ENCODE measurements at places on chromosomes 1 and 21.

GRCh38 chr1:25140073-25140797 lies 92.1 kb downstream of the SYF2 start:
- no peak for DNase-seq

GRCh38 chr1:92487078-92487605 lies 417 bp upstream of the GFI1 start:
- no peak for DNase-seq

DNA sequence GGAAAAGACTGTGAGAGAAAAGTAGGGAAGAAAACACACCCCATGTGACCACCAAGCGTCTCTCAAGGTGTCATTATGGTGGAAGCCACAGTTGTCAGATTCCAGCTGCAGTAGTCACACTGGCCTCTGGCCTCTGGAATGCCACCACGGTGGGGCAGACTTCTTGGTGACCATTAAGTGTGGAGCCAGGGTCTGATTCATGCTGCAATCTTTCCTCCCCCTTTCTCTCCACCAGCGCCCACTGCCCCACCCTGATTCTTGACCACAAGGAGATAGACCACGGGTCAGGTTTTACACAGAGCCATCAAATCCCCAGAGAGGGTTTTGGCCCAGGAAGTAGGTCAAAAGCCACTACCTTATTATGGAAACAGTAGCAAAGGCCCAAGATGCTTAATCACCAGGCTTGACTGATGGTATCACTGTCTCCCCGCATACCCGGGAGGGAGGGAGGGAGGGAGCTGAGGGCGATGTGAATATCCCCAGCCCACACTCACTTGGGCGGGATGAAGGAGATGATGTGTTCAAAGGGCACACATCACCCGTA lies 52.7 kb upstream of the GRHL3 start:
- DNase-seq = no peak

DNA sequence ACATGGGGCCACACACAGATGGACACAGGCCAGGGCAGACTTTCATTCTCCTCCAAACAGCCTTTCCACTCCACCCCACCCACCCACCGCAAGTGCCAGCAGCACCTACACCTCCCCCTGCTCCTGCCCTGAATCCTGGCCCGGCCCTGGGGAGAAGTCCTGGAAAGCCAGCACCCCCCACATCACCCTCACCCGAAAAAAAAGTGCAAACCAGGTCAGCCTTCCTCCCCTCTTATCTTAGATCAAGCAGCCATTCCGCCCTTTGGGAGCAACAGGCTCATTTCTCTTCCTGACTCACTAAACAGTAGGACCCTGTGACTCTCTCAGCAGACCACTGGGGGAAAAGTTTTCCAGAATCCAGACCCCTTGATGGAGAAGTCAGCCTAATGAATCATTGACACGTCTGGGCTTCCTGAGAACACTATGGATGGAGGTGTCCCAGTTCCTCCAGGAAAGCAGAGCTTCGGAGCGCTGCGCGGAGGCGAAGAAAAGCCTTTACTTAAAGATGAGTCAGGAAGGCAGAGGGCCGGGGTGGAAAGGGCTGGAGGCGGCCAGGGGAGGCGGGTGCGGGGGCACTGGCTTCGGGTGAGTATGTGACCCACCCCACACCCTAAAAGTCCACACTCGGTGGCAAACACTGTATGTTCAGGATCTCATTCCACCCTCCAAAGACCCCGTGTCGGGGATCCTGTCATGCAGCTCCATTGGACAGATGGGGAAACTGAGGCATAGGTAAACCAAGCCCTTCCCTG lies 588.7 kb downstream of the MATN1 start:
- DNase-seq = no peak

GRCh38 chr1:226482196-226482595 lies 66.4 kb upstream of the STUM start:
- DNase-seq = no peak

- DNase-seq = no peak
Measured at GRCh38 chr1:111490220-111490619, 13.2 kb downstream of the ADORA3 start.

- no peak for DNase-seq
Measured at GRCh38 chr1:224427346-224427745, 7.3 kb downstream of the WDR26 start.

DNA sequence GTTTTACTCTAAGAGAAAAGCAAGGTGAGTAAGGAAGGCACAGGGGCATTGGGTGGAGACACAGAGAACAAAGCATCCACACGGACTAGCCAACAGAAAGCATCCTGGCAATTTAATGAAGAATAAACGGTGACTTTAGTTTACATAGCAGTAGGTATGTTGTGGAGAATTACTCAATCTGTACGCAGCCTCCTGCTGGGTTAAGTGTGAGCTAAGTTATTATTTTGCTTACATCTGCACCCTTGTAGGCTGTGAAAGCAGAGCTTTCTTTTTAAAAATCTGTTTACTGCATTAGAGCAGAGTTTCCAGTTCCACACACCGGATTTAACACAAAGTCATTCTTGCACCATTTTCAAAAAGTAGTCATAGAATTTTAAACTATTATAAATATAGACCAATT lies 144.5 kb downstream of the AKT3 start:
- no peak for DNase-seq

DNA sequence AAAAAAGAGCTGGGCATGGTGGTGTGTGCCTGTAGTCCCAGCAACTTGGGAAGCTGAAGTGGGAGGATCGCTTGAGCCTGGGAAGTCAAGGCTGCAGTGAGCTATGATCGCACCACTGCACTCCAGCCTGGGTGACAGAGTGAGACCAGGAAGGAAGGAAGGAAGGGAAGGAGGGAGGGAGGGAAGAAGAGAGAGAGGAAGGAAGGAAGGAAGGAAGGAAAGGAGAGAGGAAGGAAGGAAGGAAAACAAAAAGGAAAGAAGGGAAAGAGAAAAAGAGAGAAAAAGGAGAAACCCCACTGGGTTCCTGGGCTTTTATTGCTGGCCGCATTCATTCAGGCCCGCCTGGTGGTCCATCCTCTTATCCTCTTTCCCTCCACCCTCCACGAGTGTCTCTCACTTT lies 9.8 kb downstream of the SLC2A7 start:
- DNase-seq = no peak

GRCh38 chr21:16775076-16775475 lies 737.8 kb upstream of the CXADR start:
- no peak for DNase-seq

- DNase-seq = no peak
Measured at GRCh38 chr1:155073377-155074242, 5.0 kb upstream of the EFNA3 start.

GRCh38 chr1:117389284-117389683 lies 22.0 kb downstream of the MAN1A2 start:
- no peak for DNase-seq

DNA sequence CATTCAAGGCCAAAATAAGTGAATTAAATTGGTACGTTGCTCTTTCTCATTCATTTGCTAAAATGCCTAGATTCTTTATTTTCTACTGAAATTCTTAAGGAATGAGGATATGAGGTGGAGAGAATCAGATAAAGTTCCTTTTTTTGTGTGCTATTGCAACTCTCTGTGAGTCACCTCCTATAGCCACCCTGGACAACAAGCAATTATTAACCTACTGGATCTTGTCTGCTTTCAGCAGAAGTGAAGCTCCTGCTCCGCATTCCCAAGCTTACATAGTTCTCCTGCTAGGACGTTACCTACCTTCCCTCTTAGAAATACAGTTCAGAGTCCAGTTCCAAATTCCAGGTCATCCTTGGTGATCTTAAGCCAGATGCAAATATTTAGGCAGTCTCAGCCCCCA lies 4.8 kb upstream of the KCNJ6 start:
- no peak for DNase-seq

DNA sequence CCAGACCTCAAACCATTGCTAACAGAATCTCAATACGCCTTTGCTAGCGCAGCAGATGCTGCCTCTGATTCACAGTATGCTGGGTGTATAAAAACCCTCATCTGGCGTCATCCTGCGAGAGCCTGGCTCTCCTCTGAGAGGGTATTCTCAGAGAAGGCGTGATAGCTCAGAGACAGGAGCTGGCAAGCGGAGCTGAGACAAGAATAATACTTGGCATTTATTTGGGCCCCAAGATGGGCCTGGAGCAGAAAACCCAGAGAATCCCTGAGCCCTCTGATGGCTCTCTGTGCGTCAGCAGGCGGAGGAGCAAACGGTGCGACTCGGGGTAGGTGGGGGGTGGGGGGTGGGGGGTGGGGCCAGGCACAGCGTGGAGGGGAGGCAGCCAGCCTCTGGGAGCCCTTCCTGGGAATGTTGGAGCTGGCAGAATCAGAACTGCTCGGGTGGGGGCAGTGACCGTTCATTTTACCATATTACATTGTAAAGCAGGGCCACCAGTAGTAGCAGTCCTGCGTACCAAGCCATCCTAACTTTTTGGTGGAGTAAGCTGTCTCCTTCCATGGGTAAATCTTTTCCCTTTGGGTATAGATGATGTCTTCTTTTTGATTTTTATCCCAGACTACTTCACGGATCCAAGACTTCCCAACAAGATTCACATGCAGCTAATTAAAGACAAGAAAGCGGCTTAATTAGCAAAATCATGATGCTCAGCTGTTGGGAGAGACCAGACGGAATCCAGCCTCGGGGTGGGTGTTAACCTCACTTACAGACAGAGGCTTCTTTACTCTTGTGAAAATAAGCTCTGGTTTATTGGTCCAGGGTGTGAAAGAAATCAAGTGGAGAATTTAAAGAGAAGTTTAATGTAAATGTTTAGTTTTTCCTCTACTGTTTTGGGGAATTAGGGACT lies 7.1 kb downstream of the RIIAD1 start:
- DNase-seq = no peak

GRCh38 chr21:26952374-26953066 lies 14.4 kb downstream of the ADAMTS5 start:
- no peak for DNase-seq

DNA sequence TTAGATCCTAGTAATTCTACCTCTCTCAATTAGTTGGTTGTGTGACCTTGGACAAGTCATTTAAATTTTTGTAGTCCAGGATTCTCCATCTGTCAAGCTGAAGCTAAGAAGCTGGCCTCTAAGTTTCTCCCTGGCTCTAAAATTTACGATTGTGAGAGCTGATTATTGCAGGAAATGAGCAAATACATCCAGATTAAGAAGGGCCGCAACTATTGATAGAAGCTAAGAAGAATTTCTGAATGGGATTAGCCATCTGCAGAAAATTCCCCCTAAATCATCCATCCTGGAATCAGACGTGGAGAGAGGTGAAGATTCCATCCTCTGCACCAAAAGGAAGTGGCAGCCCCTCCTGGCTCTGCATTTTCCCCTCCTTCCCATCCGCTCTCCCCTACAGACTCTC lies 55.0 kb downstream of the HIVEP3 start:
- no peak for DNase-seq

GRCh38 chr1:6465461-6466005 lies 440 bp downstream of the TNFRSF25 start:
- no peak for DNase-seq

- DNase-seq = no peak
Measured at GRCh38 chr1:85290826-85291225, 14.4 kb upstream of the BCL10 start.

GRCh38 chr1:91913018-91913417 lies 27.1 kb upstream of the TGFBR3 start:
- DNase-seq = no peak

Data from activated T-helper 1 cell treated with Interleukin-2 at 50 U/mL for 16 hours (primary cell).